ENCODE measurements at places on chromosomes 4 and X.

DNA sequence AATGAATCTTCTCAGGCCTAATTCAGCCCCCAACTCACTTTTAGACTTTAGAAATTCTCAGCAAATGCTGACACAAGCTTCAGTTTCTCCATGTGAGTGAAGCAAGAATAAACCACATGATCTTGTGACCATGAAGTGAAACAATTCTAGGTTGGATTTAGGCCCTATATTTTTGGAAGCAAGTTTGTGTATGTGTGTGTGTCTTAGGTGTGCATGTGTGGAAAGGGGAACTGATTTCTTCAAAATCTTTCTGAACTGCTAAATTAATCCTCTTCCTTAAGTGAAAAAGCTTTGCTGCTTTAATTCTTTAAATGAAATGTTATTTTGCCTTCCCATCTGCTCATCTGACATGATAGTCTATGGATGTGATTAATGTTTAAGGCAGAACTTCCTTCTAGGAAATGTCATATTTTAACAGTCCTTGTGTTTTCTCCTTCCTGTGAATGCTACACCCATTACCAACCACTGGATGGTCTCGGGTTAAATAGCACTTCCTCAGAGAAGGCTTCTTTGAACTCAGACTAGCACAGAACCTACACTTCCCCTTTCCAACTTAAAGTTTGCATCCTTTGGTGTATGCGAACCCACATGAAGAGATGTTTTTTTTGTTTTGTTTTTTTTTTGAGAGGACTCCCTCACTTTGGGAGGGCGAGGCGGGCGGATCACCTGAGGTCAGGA lies 1.2 kb upstream of the TMEM144 start:
- DNase-seq = peak; percentile 4

DNA sequence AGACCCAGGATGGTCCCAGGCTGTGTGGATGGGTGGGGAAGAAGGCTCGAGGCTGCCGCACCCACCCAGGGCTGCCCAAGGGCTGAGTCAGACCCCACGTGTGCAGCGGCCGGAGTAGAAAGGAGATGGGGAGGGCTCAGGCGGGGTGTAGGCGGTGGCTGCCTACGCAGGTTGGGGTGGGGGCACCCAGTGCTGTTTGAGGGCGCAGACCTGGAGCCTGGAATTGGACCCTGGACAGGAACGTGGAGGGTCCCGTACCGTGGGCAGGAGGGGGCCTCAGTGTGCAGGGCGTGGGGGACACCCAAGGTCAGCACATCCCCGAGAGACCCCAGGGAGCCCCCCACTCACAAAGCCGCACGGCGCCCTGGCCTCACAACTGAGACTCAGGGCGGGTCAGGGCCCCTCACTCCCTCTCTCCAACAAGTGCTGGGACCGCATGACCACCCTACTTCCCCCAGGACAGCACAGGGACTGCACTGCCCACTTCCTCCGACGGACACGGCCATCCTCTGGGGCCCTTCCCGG lies 79.9 kb downstream of the FAM53A start:
- no peak for DNase-seq

DNA sequence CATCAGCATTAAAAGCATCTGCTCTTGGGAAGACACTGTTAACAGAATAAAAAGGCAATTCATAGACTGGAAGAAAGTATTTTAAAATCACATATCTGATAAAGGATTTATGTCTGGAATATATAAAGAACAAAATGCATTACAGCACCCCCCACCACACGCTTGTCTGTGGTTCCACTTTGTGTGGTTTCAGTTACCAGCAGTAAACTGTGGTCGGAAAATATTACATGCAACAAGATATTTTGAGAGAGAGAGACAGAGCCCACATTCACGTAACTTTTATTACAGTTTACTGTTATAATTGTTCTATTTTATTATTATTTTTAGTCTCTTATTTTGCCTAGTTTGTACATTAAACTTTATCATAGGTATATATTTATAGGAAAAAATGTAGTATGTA lies 21.2 kb upstream of the PDE6B start:
- DNase-seq = no peak

DNA sequence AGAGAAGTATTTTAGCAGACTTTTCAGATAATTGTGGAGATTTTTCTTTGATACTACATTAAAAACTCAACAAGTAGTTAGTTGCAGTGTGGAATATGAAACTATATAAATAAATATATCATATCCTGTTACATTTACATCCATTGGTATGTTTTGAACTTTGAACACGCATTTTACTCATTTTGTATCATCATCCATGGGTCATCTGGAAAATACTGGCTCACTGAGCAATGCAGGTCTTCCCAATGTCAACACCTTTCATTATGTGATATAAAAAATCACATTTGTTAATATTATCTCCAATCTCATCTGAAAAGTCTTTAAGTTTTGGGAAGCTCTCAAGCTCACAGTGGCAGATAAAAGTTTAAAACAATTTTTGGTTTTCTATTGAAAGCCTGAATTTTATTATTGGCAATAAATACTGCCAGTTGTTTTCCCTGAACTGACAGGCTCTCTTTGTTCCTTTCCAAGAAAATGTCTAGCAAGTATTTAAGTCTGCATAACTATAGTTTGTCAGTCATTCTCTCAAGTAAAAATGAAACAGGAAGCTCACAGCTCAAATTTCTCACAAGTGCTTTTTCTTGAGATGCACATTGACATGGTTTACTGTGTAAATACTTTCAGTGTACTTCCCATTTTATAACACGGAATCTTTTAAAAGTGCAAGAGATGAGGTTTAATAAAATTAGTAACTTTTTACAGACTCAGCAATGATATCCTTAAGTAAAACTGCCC lies 183.5 kb upstream of the GPC4 start:
- no peak for DNase-seq

GRCh38 chr4:176185051-176185450 lies 10.3 kb downstream of the SPATA4 start:
- peak; percentile 53 for DNase-seq

DNA sequence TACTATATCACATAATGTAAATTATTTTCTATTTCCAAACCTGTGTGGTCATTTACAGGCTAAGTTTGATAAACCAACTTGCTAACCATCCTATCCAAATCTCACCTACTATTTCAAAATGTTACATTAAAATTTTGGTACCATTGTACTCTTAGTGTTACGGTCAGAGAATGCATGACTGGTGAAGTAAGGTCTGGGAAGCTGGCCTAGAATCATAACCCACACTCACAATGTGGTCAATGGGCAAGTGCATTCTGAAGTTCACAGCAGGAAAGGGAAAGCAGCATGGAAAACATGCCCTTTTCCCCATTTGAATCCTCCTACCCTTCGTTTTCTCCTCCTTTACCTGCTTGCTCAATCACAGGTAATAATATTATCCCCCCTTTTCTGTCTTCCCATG lies 54.4 kb downstream of the PPP3CA start:
- DNase-seq = peak; percentile 51

DNA sequence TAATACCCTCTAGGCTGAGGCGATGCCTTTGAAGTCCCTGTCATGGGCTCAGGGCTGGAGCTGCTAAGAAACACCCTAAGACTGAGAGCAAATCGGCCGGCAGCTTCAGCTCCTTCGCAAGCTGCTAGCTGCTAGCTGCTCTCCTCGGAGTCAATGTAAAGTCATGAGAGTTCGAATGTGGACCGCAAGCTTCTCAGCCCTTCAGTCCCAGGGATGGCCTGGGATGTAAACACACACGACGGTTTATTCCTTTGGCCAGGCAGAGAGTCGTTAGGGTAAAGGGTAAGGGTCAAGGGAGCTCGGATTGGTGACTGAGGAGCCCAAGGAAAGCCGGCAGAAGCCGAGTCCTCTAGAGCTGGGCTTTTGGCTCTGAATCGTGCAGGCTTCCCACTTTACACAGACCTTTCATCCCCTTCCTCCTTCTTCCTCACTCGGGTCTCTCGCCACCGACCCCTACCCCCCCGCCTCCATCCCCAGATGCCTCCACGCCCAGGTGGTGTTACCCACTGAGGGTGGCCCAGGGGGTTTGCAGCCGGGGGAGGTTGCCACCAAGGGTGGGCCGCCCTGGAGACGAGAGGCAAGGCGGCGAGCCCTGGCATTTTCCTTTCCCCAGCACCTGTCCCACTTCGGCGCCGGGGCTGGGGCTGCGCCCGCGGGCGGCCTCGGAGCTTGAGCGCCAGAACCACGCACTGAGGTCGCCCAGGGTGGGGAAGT lies 3.1 kb upstream of the BCORL1 start:
- no peak for DNase-seq

DNA sequence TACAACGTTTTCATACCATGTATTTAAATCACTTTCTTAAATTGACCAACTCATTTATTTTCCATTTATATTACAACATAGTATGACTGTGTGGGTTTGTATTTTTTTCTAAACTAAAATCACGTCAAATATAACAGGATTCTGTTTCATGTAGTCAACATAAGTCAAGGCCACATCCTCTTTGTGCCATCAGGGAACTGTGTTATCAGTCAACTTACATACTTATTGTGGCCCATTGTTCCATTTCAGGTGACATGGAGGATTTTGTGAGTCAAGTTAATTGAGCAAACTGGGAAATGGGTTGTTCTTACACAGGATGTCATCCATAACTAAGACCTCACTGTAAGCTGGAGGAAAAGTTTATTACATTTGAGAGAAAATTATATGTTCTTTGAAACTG lies 35.9 kb downstream of the STK26 start:
- DNase-seq = no peak

DNA sequence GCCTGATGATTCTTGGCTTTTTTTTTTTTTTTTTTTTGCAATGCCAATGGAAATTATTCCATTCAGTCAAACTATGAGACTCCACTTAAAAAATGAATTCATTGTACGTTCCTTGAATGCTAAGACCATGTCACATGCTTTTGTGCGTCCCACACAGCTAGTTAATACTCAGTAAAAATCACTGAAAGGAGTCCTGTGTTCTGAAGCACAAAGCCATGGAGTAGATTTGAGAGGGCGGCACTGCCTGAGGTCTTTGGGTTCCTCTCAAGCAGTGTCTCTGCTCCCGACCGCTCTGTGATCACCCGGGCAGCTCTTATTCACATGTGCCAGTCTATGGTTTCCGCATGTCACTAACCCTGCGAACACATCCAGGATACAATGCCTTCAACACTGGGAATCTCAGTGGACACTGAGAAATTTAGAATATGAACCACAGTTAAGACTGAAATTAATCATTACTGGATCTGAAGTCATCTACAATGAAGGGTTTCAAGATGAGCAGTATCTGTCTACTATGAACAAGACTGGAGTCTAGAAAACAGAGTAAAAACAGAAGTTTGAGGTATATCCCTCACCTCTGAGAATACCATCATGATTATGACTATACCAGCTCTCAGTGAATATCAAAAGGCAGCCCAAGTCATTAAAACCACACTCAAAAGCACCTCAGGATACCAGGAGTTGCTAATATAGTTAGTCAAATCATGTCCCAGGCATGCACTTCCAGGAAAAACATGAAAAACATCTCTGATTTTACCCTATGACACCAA lies 193.0 kb downstream of the MGST2 start:
- DNase-seq = no peak

DNA sequence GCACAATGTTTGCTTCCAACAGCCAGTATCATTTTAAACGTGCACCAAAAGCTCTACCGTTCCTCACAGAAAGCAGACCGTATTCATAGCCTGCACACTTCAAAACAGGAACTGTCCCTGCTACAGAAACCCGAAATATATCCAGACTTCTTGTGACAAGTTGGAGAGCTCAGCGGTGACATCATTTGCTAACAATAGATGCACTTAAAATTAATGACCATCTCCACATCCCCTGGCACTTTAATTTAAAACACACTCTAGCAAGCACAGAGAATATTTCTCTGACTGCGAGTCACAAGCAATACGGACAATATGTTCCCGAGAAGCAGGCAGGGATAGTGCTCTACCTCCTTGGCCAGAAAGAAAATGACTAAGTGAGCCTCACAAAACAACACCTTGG lies 2.5 kb downstream of the NYX start:
- no peak for DNase-seq

- DNase-seq = no peak
These were observed 343.8 kb upstream of the CLNK start for GRCh38 chr4:11028334-11028733.

- DNase-seq = no peak
These were observed 8.0 kb downstream of the CLDN2 start for GRCh38 chrX:106928227-106928626.

GRCh38 chrX:115018040-115018647 lies 728 bp upstream of the IL13RA2 start:
- DNase-seq = peak; percentile 29

DNA sequence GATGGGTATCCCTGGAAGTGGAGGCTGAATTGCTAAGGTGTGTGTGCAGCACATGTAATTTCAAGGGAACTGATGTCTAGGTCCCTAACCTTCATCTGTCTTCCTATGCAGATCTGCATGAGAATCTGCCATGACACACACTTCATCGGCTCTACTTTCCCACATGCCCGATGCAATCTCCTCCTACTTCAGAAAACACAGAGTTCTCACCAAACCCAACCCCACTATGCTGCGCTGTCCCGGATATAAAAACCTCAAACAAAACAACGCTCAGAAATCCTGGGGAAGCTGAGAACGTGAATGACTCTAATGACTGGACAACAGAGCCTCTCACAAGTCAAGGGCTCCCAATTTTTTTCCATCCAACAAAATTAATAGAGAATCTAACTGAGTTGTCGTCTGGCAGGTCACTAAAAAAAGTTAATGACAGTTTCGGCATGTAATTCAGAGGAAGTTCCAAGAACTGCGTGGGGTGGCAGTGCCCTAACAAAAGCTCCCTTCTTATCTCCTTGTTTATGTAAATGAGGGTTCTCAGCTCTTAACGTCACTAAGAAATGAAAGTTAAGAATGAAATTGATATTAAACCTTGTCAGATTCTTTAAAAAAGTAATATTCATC lies 39.0 kb downstream of the STX18 start:
- peak; percentile 54 for DNase-seq

GRCh38 chrX:41198410-41198809 lies 113.2 kb downstream of the USP9X start:
- no peak for DNase-seq

DNA sequence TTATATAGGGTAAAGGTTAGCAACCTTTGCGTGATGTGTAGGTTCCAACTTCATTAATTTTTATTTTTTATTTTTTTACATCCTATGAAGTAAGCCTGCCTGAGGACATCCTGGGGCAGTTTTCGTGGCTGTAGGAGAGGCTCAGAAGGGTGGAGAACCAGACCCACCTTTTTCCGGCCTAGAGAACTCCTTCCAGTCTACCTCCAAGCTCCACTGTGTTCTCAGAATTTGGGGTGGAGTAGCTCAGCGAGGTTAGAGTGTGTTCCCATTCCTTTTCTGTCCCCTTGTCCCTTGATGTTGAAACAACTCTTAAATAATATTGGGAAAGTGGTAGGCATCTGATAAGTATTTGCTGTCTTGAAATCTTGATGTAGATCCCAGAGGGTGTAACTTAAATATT lies 32.4 kb downstream of the MTHFD2L start:
- DNase-seq = no peak
